Stimulated activated memory B cell treated with anti-CD40 and anti-IgM and Interleukin-4, amounts not matched to agents 10 μg/mL and 1 μg/mL and 100 μg/mL, for 72 hours (primary cell): ENCODE measurements at places on chromosomes 6 and 20.

- no peak for ATAC-seq
Observed at GRCh38 chr6:64732888-64733287, 974.1 kb downstream of the EYS start.

DNA sequence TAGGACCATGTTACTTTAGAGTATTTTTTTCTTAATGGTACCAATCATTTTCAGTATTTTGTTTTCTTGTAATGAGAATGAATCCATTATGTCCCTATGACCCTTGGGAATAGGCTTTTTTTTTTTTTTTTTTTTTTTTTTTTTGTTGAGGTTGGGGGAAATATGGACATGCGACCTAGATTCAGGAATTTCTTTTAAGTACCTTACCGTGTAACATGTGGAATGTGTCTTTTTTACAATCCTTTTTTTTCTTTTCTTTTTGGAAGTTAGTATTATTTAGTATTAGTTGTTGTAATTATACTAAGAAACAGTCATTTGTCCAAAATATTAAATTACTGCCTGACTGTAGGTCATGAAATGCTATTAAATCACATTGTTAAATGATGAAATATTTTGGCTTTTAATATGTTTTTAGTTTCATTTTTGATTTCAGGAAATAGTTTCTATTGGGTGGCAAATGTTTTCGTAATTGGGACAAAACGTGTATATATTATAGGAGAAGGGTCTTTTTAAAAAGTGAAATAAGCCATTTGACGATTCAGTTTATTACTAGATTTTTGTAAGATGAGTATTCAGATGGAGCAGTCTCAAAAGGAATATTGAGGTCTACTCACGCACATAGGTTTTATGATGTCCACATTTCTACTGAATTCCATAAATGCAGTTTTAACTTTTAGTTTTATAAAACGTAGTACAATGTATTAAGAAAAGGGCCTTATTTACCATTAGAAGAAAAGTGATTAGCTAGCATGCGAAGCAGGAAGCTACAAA lies 4.9 kb downstream of the ARID1B start:
- ATAC-seq: no peak

DNA sequence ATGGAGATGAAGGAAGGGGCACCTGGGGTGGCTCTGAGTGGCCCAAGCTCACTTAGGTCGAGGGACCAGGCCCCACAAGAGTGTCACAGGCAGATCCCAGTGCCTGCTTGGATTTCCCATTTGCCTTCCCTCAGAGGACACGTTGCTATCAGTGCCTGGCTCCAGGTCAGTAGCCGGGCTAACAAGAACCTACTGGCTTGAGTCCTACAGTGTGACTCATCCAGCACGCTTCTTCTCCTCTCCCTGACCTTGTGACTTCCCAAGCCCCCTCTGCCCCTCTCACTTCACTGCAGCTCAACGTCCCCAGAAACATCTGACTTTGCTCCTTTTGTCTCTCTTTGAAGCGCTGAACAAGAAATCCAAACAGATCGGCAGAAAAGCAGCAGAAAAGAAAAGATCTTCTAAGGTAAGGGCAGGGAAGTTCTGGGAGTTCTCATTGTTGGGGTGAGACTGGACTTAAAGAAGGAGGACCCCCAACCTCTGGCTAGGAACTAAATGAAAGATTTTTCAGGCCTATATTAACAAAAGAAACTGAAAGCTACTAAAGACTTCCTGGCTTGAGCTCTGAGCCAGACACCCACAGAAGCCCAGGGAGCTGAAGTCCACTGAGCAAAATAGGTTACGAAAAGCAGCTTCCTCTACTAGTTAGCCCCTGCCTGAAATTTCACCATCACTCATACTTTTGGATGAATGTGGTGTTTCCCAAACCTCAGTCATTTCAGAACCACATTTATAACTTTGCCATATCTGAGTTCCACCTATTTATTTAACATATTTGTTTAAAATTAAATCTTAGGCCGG lies 21.5 kb downstream of the ASIP start:
- no peak for ATAC-seq

DNA sequence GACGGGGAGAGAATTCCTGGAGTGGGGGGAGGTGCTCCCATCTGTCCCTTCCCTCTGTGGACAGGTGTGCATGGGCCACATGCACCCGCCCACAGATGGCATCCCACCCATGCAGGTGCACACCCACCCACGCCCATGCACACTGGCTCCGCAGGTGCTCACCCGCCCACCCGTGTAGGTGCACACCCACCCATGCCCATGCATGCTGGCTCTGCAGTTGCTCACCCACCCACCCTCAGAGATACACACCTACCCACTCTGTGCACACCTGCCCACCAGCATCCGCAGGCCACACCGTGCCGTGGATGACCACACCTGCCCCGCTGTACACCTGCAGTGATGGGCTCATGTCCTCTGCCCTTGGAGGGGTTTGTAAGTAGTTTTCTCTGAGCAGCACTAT lies 132.0 kb downstream of the PHACTR3 start:
- peak; percentile 51 for ATAC-seq

DNA sequence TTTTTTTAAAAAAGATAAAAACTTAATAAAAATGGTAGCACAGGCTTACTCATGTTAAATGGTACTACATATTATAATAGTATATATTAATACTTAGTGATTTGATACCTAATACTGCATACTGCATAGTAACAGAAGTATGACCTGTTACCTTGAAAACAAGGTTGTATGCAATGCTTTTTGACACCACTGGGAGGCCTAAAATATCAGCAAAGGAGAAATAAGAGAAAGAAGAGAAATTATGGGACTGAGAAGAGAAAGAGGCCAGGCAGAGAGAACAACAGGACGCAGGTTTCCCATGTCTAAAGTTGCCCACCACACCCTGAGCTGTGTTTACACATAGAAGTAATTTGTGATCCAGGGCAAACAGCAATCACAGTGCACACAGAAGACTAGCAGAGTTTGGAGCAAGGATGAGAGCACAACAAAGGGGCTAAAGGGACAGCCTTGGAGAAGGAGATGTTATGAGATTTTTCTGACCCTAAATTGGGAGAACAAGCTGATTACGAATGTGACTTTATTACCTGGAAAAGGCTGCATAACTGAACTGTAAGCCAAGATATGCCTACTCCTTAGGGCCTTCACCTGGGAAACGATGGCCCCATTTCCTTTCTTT lies 73.2 kb downstream of the ROS1 start:
- no peak for ATAC-seq

DNA sequence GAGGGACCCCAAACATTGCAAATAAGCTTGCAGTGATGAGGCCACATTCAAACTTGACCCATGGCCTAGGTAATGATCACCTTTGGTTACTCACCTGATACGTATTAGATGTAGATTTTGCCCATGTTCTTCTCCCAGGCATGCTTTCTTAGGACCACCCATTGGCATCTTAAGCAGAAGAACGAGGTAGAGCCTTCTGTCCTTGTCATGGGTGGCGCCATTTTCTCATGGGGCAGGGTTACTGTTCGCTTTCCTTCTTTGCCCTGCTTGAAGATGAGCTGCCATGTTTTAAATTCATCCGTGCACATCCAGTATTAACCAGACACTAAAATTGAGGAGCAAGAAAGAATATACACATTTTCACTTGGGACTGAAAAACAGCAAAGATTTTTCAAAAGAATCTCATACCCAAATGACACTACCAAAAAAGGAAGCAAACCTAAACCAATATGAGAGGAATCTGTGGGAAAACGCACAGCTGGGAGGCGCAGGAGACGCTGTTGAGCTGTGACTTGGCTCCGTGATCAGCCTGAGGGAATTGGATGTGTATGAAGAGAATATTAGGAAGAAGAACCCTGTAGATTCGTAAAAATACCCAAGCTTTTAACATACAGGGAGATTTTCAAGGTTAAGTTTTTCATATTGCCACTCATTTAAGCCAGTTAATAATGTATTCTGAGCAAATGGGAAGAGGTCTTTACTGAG lies 36.6 kb downstream of the GMPR start:
- ATAC-seq: no peak

GRCh38 chr6:66184091-66184490 lies 477.1 kb upstream of the EYS start:
- ATAC-seq: no peak

DNA sequence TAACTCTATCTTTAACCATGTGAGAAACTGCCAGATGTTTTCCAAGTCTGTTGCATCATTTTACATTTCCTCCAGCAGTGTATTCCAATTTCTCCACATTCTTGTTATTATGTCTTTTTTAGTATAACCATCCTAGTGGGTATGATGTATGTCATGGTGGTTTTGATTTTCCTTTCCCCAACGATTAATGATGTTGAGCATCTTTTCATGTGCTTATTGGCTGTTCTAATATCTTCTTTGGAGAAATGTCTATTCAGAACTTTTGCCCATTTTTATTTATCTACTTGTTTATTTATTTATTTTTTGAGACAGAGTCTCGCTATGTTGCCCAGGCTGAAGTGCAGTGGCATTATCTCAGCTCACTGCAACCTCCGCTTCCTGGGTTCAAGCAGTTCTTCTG lies 4.3 kb upstream of the C6orf62 start:
- ATAC-seq: no peak

GRCh38 chr20:62475772-62476055 lies at the start of gene GATA5:
GATA5 (minus strand) TSS chr20:62475995; CDS start chr20:62475521, 474 bp downstream.
- no peak for ATAC-seq

DNA sequence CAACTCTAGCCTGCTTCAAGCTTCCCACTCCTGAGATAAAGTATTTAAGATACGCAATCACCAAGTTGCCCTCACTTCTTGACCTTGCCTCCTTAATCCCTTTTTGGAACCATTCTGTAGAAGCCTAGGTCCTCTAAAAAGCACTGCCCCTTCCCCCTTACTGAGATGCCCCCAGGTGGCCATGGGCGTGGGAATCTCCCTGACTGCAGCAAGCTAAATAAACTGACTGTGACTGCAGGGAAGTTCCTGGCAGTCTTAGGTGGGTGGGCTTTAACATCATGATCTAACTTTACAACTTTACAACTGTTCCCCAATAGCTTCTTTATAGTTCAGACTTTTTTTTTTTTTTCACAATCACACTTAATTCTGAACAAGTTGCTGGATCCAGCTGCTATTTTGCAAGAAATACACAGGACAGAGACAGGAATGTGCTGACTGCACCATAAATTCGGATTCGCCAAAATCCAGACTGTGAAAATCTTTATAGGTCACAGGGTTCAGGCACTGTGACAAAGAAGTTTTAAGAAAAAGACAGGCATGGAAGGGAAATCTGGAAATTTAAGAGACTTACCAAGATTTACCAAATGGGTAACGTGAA lies 344.2 kb upstream of the SULF2 start:
- ATAC-seq: no peak

GRCh38 chr6:158037771-158038170 lies 56.1 kb downstream of the SYNJ2 start:
- no peak for ATAC-seq

DNA sequence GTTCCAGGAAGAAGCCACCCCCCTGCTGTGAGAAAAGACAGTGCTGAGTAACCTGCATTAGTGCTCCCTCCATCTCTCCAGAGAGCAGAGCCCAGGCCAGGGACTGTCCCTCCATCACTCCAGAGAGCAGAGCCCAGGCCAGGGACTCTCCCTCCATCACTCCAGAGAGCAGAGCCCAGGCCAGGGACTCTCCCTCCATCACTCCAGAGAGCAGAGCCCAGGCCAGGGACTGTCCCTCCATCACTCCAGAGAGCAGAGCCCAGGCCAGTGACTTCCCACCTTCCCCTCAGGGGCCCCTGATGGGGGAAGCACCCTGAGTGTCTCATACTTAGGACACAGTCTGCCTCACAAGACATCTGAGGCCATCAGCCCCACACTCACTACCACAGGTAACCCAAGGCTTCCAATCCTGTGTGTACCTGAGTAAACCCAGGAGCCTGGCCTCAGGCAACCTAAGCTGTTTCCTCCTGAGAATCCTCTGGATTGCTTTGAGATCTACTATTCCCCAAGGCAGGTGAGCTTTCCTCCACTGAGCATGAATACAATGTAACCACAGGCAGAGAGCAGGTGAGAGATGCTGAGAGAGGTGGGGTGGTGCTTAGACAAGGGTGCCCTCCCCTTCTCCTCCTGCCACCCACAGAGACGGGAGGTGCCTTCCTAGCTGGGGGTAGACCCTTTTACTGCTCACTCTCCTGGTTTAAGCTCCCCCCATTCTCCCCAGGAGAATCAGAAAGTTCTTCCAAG lies 4.9 kb downstream of the TBXT start:
- ATAC-seq: peak; percentile 92

DNA sequence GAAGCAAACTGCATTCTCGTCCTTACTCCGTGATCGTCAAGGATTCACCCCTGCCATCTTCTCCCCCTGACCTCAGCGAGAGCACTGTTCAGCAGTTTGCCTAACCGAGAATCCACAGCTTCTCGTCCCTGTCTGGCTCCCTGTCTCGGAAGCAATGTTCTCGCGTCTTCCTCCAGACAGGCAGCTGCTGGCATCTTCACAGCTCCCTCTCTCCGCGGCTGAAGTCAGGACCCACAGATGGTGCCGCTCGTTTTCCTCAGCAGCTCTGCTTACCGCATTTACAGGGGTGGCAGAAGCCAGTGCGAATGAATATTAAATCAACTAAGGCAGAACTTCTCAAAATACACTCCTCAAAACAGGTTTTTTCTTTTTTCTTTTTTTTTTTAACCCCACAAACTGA lies 18.9 kb upstream of the SLC22A2 start:
- ATAC-seq: no peak

DNA sequence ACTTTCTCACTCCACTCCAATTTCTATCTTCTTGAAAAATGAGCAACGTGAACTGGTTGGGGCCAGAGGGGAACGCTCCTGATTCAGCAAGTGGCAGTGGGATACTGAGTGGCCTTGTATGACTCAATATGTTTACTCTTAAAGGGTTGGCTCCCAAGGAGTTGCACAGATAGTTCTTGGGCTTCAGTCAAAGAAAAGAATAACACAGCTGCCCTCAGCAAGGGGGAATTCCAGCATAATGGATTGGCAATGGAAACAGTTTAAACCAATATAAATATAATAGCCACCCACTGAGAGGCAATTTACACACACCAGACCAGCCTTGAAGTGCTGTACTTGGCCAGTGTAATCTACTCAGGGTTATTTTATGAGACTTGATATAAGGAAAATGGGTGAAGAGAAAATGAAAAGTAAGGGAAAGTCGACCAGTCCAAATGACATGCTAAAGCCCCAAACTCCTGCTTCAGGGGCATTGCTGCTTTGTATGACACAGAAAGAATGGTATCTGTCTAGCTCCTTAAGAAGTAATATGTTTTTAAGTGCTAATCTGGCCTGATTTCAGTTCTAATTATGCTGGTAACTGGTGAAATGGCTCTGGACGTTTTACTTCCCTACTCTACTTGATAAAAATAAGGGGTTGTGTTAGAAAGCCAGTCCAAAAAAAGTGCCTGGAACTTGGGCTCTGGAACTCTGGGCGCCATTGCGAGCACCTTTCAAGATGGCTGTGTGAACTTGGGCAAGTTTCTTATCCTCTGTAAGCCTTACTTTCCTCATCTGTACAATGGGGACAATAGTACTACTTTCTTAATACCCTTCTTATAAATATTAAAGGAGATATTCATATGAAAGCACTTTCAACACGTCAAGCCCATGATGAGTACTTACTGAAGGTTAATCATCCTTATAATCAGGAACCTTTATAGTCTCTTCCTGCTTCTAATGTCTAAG lies 712.9 kb upstream of the MAP3K7 start:
- ATAC-seq: no peak
